ENCODE measurements at places on chromosomes 3 and 15.

- DNase-seq: no peak
These were observed 67.0 kb downstream of the IMPG2 start for GRCh38 chr3:101253396-101253795.

- DNase-seq: no peak
These were observed 33.1 kb downstream of the WNT5A start for GRCh38 chr3:55453886-55454496.

GRCh38 chr3:4583416-4583815 lies 90.3 kb downstream of the ITPR1 start:
- DNase-seq: no peak

GRCh38 chr3:43638594-43639447 lies 17.0 kb upstream of the ANO10 start:
- DNase-seq: no peak

DNA sequence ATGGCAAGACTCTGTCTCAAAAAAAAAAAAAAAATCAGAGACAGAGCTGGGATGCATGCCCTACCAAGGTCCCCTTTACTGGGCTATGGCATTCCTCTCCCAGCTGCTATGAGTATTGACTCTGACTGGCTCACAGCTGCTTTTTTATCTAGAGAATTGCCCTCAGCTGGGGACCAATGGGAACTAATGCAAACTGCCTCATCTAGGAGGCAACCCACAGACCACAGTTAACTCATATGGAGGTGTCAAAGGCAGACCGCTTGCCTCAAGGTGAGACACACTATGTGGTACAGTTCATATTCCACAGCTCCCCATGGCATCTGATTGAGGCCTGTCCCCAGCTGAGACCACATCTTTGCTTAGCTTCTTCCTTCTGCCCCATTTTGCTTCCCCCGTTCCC lies 183.5 kb upstream of the EOMES start:
- DNase-seq: no peak

- DNase-seq: no peak
These were observed 403.2 kb downstream of the PTPRG start for GRCh38 chr3:61964566-61964965.

DNA sequence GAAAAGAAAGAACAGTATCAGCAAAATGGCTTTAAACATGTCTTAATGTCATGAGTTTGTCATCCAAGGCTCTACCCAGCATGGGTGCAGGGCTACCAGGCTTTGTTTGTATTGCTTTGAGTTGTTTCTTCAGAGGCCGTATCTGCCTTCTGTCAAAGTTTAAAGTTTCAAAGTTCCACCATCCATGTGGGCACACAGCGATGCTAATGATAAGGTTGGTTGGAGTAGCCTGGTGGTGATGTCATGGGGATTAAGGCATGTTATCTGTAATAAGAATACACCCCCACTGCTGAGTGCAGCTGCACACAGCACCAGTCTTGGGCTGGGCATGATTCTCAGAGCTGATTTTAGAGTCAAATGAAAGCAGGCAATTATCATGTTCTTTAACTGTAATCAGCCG lies 72.0 kb upstream of the LRTM1 start:
- DNase-seq: no peak

- DNase-seq: no peak
These were observed 8.1 kb upstream of the CSK start for GRCh38 chr15:74773731-74774252.

DNA sequence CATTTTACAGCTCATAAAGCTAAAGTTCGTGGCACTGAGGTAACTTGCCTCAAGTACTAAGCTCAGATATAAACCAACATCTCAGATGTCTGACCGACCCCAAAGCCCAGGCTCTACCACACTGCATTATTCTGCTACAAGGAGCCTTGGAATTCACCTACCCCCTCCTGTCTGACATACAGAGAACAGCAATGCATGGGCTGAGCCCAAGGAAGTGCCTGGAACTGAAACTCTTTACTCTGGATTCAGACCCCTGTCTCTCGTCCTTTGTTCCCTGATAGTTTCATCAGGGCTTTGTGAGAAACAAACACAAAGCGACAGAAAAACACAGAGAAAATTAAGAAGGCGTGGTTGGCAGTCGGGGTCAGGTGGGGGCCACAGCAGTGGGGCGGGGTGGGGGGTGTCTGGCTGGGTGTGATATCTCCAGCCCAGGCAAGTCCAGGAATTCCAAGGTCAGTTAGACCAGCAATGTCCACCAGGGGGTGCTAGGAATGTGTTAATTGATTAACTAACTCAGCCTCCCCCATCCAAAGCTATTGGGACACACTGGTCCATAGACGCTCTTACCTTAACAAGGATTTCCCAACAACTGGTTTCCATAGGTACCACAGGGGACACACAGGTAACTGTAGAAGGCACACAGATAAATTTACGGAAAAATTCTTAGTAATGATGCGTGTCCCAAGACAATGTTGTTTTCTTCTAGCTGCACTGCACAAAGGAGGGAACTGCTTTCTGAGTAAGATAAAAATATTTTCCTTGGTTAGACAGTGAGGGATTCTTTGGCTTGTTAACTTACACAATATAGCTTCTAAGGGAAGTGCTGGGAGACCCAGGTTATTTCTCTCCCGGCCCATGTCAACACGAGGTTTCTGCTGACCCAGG lies 18.8 kb upstream of the SSUH2 start:
- peak; percentile 68 for DNase-seq

GRCh38 chr3:45603226-45603625 lies 8.7 kb downstream of the LIMD1 start:
- no peak for DNase-seq

DNA sequence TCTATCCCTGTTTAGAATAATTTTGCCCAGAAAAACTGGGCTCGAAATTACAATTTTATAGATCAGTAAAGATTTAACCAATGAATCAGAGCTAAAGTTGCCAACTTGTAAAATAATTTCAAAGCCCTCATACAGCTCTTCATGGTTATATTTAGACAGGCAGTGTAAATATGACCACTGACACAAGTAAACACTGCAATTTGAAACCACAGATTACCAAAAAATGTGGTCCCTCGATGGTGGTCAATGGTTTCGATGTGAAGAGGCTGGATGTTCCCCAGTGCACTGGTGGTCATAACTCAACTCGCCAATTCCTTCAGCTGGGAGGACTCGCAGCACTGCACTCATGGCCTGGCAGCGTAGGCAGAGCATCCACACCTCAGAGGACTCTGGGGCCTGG lies 28.6 kb downstream of the LRTM1 start:
- DNase-seq: no peak

- DNase-seq: peak; percentile 84
These were observed 16.8 kb downstream of the BCL2L10 start for GRCh38 chr15:52095597-52096262.

- DNase-seq: peak; percentile 51
These were observed 30.4 kb downstream of the NXPE3 start for GRCh38 chr3:101809178-101810021.

DNA sequence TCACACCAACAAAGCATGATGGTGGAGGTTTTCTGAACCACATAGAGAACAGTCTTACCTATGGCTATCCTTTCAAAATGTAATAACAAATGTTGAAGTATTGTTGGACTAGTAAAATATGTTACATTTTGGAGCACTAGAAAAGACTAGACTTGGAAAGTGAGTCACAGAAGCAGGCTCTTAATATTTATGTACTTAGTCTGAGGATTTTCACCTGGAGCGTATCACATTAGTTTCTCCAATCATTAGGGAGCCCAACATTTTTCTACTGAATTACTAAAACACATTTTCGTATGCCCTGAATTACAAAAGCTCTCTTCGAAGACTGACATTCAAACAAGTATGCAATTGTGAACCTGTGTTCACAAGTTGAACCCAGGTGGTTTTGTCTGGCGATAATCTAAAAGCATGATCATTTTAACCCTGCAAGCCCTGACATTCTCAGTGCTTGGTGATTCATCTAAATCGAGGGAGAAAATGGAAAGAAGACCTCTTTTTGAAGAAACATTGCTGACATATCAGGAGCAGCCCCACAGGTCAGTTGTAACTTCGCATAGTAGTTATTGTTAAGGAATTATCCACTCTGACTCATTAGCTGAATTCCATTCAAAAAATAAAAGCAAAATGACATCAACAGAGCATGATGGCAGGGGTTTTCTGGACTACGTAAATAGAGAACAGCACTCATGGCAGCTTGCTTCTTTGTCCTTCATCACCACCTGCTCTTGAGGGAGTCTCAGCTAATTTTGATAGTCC lies 679.8 kb upstream of the NECTIN3 start:
- peak; percentile 29 for DNase-seq

GRCh38 chr15:59364248-59364647 lies 8.4 kb downstream of the MYO1E start:
- DNase-seq: no peak

GRCh38 chr3:51719410-51720025 lies 12.7 kb downstream of the GRM2 start:
- DNase-seq: no peak

DNA sequence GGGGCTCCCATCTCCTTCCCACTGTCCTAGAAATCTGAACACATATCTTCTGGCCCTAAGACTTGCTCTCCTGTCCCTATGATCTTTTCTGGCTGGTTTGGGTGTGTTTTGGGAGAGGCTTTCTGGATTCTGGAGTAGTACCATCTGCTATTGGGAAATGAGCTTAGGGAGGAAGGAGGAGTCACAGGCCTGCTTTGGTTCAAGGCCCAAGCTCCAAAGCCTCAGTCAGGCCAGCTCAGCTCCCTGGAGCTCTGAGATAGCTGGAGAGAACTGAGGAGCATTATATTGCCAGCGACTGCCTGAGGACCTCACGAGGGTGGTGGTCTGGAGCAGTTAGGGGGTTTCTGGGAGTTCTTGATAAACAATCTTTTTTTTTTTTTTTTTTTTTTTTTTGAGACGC lies 18.7 kb downstream of the RASGRF1 start:
- no peak for DNase-seq

- DNase-seq: peak; percentile 83
These were observed 111.6 kb downstream of the KBTBD8 start for GRCh38 chr3:67109651-67110204.

DNA sequence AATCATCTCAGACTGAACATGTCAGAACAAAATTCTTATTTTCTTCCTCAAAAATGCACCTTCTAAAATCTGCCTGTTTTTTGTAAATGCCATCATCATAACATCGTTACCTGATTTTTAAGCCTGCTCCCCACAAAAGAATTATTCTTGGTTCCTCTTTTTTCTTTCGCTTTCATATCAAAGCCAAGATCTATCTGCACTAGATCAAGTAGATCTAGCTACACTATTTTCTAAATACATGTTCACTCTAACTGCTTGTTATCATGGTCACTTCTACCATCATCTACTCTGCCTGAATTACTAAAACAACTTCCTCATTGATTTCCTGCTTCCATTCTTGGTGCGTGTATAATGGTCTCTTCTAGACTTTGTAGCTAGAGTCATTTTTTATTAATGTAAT lies 217.7 kb downstream of the ARPP21 start:
- DNase-seq: no peak

- DNase-seq: peak; percentile 39
These were observed 54.8 kb downstream of the MESD start for GRCh38 chr15:80934761-80935221.

Data from astrocyte of the spinal cord (primary cell).